ENCODE measurements at places on chromosomes 5 and 9.

DNA sequence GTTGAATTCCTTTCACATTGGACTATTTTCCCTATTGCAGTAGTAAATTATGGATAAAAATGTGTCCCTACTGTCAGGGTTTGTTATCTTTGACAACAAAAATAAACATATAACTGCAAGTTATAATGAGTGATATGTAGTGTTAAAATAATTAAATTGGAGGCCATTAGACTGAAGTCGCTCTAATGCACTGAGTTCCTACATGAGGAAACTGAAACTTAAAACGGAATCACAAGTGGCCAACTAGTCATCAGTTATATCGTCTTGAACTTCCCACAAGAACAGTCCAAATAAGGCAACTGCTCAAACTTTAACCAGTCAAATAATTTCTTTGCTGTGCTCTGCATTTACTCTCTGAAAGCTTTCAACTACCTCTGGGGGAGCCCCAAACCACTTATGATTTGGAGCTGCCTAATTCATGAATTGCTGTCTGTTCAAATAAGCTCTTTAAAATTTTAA is 2.1 kb upstream of the IFT74 start:
- no peak for DNase-seq

DNA sequence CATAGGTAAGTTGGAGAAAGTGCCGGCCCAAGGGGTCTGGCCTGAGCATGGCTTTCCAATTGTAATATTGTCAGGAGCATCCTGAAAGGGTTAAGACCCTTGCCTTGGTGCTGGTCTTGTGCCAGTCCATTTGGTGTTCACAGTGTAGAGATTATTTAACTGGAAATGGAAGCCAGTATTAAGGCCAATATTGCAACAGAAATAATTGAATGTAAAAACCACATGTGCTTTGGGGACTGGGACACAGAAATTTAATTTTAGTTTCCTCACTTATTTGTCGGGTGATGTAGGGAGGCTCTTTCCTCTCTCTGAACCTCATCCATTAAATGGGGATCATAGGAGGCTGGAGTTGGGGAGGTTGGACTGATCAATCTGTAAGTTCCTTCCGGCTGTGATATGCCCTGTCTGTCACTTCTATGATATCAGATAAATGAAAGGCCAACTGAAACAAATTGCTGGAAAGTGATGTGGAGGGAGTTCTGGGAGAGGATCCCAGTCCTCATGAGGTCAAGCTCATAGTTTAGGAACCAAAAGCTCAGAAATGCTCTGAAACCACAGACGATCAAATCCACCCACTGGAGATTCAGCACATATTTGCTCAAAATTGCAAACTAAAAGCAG is 54.8 kb upstream of the COL15A1 start:
- peak; percentile 41 for DNase-seq

DNA sequence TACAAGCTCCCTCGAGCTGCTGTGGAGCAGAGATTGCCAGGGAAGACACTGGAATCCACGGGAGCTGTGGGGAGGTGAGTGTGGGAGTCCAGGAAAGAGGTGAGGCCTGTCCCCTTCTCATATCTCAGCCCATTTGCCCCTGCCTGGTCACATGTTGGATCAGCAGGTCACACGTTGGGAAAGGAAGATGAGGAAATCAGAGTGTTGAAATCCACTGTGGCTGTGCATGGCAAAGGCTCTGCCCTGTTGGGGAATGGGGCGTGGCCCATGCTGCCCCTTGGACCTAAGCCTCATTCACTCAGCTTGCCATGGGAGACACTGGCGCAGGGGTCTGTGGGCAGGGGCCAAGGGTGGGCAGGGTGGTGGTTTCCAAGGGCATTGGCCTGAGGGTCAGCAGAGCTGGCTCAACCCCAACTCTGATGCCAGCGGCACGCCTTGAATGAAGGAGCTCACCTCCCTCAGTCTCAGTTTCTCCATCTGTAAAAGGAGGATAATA is 85.4 kb upstream of the CPEB4 start:
- DNase-seq: no peak

- no peak for DNase-seq
Observed at GRCh38 chr5:171808453-171808852, 22.8 kb downstream of the SMIM23 start.

DNA sequence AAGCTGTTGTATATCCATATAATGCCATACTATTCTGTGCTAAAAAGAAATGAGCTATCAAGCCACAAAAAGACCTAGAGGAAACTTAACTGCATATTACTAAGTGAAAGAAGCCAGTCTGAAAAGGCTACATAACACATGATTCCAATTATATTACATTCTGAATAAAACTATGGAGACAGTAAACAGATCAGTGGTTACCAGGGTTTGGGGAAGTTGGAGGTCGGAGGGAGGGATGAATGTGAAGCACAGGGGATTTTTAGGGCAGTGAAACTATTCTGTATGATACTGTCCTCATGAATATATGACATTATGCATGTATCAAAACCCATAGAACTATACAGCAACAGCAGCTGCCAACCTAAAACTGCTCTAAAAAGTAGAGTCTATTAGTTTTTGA is 5.6 kb upstream of the RFK start:
- DNase-seq: no peak

GRCh38 chr5:165015547-165015946 is 1510.1 kb downstream of the MAT2B start:
- DNase-seq: no peak

GRCh38 chr5:27701931-27702903 is 663.8 kb upstream of the CDH9 start:
- no peak for DNase-seq

GRCh38 chr9:115910959-115911358 is 242.6 kb upstream of the PAPPA start:
- peak; percentile 43 for DNase-seq

DNA sequence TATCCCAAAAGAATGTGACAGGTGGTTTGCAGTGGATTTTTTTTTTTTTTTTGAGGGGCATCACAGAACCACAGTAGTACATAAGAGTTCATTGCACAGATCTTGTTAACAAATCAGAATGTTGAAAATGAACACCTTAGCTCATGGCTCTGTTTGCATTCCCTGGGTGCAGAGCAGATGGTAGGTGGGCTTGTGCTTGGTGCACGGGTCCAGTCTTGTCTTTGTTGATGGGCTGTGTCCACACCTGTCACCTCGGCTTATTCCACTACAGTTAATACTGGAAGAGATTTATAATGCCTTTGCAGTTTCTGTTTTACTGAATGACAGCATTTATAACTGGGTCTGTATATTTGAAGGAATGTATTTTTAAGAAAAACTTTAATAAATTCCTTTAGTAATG is 146.6 kb downstream of the KDM4C start:
- DNase-seq: no peak

GRCh38 chr5:66850354-66851075 is 254.3 kb downstream of the MAST4 start:
- DNase-seq: no peak

DNA sequence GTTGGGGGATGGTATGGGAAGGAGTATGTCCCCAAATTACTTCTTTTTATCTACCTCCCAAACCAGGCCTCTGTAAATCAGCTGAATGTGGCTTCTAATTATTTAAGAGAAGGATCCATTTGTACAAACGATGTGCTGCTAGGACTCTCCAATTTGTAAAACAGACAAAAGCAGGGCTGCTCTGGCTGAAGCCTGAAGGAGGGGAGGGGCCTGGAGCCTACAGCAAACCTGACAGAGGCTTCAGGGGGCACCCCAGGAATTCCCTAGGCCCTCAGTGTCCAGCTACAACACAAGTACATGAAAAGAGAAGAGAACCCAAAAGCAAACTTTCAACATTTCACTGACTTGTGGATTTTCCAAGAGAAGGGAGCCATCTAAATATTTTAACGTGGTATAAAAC is 939.4 kb upstream of the DMAC1 start:
- DNase-seq: no peak

DNA sequence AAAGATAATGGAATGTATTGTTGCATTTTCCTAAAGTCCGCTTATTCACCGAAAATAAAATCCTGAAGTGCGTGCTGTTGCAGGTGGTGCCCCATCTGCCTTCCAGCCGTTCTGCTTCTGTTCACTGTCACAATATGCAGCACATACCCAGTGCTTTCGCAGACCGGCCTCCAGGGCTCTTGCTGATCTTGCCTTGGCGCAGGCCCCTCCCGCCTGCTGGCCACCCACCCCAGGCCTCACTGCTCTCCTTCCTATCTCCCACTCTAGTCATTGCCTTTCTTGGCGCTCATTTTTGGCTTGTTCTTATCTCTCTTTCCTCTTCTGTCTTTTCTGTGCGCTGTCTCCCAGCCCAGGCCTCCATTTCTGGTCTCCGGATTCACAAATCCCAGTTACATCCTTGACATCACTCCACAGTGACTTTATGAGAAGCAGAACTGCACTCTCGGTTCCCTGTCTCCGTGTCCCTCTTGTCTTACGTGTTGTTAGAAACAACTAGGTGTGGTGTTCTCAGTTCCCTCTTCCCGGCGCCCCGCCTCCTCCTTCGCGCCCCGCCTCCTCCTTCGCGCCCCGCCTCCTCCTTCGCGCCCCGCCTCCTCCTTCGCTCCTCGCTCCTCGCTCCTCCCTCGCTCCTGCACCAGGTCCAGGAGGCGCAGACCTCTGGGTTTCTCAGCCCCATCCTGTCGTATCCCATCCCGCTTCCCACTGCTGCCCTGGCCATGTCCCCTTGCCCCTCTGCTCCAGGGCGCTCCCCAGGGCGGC is 201.7 kb upstream of the OTULINL start:
- DNase-seq: no peak

DNA sequence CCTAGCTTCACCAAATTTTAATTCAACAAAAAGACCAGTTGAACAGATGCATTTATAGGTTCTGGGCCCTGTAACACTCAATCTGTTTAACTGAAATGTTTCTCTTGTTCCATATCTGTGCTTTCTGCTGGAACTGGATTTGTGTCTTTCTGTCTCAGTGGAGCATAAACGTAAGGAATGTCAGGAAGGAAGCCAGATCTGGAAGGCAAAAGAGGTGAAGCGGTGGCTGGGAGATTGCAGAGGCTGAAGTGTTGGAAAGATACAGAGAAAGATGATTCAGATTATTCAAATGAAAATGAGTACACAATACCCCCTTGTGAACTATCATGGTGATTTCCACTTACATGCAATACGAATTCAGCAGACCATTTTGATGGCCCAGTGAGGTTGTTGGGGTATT is 406.8 kb downstream of the BRINP1 start:
- no peak for DNase-seq

GRCh38 chr5:68191083-68191791 is 24.3 kb upstream of the PIK3R1 start:
- DNase-seq: no peak

- no peak for DNase-seq
Observed at GRCh38 chr5:58786711-58787303, 203.9 kb downstream of the RAB3C start.

GRCh38 chr5:36311956-36312355 is 10.3 kb upstream of the RANBP3L start:
- DNase-seq: no peak

DNA sequence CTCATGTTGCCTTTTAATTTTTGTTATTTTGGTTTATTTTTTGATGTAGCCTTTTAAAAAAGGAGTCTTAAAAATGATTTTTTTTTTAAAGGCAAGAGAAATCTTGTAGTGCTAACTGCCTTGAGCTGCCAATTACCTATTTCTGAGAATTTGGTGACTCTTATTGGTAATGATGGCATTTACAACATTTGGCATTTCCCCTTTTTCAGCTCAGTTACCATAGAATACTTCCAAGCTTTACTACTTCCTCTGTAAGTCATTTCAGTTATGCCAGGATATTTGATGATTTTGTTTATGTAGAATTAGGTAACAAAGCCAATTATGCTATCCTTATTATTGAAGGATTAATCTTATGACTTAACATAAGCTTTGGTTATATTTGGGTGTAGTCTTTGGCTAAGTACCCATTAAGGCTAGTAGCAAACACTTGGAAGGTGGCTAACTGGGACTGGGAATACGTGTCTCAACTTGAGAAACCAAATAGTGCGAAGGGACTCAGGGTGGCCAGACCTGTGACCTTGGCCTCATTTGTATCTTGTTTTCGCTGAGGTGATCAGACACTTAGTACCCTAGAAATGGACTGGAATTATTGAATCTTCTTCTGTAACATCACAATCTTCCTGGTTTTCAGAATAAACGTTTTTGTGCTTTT is 27.7 kb downstream of the CDC37L1 start:
- DNase-seq: no peak

- DNase-seq: peak; percentile 36
Observed at GRCh38 chr9:76403352-76403751, 9.1 kb upstream of the RFK start.

DNA sequence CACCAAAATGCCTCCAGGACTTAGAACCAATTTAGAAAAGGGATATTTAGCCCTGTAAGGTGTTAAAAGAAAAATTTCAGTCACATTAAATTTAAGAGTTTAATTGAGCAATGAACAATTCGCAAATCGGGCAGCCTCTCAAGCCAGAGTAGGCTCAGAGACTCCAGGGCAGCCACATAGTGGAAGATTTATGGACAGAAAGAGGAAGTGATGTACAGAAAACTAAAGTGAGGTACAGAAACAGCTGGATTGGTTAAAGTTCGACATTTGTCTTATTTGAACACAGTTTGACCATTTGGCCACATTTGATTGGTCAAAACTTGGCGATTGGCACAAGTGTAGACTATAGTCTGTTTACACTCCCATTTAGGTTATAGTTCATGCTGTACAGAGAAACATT is 525.9 kb upstream of the ZNF608 start:
- DNase-seq: no peak
